Sciatic nerve (tissue), 2 donors: ENCODE measurements at places on chromosomes 7 and 10. TPM values are rescaled to one million over a fixed set of nuclear protein-coding genes. Genes with fewer than 3 reads are reported as not detected.

DNA sequence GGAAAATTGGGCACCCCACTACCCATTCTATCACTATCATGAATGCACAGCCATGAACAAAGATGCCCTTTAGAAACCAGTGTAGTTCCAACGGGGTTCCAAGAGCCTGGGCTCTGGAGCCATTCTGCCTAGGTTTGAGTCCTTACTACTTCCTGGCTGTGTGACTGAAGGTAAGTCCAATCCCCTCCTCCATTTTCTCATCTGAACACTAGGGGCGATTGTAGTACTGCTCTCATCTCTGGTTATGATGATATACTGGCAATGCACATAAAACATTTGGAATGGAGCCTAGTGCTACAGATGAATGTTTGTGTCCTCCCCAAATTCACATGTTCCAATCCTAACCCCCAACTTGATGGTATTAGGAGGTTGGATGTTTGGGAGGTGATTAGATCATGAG is 28.1 kb upstream of the CDH23 start:
- DNase-seq = no peak

DNA sequence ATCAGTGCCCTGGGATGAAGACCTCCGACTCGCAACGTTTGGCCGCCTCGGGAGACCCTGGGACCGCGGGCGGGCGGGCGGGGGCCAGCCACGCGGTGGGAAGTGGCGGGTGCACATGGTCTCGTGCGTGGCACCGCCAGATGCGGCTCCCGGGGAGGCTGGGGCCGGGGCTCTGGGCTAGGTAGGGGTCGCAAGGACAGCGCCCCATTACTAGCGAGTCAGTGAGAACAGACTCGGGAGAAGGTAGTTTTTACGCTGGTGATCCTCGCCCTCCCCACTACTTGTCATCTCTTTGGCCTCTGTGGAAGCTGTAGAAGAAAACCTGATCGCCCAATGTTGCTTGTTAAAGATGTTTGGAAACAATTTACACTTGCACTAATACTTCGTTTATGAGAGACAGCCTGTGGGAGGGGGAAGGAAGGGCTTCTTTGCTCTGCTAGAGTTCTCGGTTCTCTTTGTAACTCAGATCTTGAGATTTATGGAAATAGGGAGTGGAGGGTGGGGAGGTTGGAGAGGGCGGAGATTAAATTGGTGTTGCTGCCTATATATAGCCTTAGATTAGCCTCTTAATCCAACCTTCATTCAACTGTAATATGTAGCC is 591 bp downstream of the BZW2 start:
- no peak for DNase-seq

GRCh38 chr7:152451356-152451755 is 15.6 kb upstream of the KMT2C start:
- no peak for DNase-seq

DNA sequence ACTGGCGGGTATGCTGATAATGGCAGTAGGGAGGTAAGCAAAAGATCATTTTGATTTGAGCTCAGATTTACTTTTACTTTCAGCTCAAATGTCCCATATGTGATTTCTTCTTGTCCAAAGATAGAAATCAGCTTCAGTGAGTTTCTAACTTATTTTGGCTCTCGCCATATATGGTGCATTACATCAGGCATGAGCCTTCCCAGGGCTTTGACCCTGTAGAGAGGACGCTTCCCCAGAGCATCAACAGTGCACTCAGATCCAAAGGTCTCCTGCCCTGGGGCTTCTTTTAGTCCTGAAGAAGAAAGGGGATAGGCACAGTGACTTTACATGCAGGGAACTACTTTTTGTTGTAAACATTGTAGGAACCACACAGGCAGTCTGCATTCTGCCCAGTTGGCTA is 128.6 kb upstream of the PDLIM1 start:
- DNase-seq = no peak

Gene SLC18A3
- total RNA-seq = not detected

GRCh38 chr7:112550468-112551060 is 69.8 kb downstream of the LSMEM1 start:
- no peak for DNase-seq

Gene PLEKHS1
- 0.22 TPM for total RNA-seq

Gene KLF6
- 273 TPM for total RNA-seq

DNA sequence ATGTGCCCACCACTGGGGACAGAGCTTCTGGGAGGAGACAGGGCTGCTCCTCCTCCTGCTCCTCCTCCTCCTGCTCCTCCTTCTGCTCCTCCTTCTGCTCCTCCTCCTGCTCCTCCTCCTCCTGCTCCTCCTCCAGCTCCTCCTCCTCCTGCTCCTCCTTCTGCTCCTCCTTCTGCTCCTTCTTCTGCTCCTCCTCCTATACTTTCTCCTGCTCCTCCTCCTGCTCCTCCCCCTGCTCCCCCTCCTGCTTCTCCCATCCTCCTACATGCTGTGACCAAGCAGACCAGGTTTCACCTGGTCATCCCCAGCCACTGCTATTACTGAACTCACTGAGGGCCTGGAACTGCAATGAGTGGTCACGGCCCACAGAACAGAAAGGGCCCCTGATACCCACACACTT is 154.0 kb upstream of the PPP2R2D start:
- DNase-seq = no peak

Gene FOXP2
- total RNA-seq = 24.7 TPM
